ENCODE measurements at places on chromosomes 6 and 20.

DNA sequence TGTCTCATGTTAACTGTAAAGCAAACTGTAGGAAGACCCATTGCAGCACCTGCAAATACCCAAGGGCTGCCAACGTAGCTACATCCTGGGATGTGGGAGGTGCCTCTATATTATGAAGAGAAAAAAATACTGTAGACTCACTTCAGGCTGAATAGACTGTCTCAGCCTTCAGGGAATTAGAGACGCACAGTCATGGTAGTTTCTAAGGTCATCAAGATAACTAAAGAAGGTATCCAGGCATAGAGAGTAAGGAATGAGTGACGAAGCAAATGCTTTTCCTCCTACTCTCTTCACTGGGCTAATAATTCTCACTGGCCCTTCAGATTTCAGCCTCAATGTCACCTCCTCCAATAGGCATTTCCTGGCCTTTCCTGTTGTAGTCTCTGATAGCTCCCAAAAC is 121.6 kb upstream of the ECI2 start:
- no peak for DNase-seq

DNA sequence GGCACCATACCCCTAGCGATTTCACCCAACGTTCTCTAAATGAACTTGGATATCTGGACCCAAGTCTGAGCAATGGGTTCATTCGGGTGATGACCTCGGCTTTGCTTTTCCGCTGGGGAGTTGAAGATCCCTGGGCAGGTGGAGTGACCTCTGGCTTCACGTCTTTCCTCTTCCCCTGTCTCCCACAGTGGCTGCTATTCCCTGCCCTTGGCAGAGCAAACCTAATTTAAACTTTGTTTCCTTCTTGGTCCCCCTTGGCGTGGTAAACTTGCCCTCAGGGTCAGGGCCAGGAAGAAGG is 7.8 kb upstream of the TFAP2A start:
- no peak for DNase-seq

DNA sequence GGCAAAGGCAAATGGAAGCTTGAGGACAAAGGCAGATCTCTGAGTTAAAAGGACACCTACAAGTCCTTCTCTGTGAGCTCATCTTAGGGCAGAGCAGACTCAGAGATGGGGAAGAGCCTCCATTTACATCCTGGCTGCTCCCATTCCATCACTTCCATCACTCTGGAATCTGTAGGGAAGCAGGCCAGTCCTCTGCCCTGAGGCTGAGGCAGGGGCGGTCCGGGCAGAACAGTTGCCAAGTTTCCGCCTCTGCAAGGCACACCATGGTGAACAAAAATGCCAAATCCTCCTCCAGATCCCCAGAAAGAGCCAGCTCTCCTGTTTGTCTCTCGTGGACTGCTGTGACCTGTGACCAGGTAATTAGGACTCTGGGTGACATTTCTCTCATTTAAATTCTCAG is 209.6 kb upstream of the SSTR4 start:
- DNase-seq, result no peak

GRCh38 chr20:20205141-20205861 is 153.0 kb downstream of the CFAP61 start:
- DNase-seq, result no peak

GRCh38 chr20:31815408-31816188 is 3.6 kb upstream of the MYLK2 start:
- no peak for DNase-seq

GRCh38 chr6:118939683-118940082 is 4.7 kb upstream of the MCM9 start:
- DNase-seq, result no peak

GRCh38 chr20:22248051-22248667 is 336.2 kb downstream of the FOXA2 start:
- DNase-seq, result no peak

GRCh38 chr6:3766214-3766613 is 14.7 kb upstream of the PXDC1 start:
- DNase-seq, result no peak

DNA sequence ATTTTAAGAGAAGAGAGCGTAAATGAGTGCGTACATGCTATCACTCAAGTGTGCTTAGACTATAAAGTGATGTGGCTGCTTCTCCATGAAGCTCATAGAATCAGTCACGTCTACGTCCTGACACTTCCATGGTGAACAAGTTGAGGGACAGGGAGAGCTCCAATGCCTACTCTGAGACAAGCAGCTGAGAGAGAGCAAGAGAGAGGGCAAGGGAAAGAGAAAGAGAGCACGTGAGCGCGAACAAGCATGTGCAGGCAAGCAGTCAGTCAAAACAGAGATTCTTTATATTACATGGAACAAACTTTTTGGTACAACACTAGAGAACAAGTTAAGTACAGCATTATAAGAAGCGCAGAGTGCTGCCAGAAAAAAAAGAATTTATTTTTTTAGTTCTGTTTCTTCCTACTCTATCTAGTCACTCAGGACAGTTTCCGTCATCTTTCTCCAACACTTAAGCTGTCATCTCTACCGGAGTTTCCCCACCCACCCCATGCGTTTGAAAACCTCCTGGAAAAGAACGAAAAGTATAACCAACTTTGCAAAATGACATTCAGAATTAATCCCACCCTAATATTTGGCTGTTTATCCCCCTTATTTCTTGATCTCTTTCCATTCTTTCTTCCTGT is 61.8 kb downstream of the EPB41L2 start:
- DNase-seq, result no peak

- no peak for DNase-seq
These were observed 91.7 kb upstream of the PHACTR3 start for GRCh38 chr20:59512651-59513050.

DNA sequence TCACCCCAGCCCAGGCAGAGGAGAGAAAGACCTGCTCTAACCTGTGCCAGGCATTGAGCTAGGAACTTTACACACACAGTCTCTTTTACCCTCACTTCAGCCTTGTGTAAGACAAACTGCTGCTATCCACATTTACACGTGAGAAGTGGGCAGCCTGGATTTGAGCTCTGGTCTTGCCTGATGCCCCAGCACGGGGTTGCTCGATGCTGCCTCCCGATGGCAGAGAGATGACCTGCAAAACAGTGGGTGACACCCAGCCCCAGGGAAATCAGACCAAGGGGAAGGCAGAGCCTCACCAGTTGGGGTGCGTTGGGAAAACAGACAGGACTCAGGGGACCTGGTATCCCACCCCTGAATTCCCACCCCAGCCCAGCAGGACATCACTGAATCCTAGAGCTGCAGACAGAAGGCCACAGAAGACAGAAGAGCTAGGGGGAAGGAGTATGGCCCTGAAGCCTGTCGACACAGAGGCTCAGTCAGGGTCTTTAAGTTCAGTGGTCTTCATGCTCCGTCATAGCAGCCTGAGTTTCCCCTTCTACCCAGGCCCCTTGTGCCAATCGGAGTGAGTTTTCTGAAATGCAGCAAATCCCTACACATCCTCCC is 990 bp downstream of the BPI start:
- DNase-seq, result peak; percentile 77

- no peak for DNase-seq
These were observed 51.2 kb upstream of the PRND start for GRCh38 chr20:4670469-4670868.

GRCh38 chr6:15352220-15352619 is 106.4 kb downstream of the JARID2 start:
- DNase-seq, result no peak

- no peak for DNase-seq
These were observed 78.0 kb upstream of the MPC1 start for GRCh38 chr6:166460473-166461437.

DNA sequence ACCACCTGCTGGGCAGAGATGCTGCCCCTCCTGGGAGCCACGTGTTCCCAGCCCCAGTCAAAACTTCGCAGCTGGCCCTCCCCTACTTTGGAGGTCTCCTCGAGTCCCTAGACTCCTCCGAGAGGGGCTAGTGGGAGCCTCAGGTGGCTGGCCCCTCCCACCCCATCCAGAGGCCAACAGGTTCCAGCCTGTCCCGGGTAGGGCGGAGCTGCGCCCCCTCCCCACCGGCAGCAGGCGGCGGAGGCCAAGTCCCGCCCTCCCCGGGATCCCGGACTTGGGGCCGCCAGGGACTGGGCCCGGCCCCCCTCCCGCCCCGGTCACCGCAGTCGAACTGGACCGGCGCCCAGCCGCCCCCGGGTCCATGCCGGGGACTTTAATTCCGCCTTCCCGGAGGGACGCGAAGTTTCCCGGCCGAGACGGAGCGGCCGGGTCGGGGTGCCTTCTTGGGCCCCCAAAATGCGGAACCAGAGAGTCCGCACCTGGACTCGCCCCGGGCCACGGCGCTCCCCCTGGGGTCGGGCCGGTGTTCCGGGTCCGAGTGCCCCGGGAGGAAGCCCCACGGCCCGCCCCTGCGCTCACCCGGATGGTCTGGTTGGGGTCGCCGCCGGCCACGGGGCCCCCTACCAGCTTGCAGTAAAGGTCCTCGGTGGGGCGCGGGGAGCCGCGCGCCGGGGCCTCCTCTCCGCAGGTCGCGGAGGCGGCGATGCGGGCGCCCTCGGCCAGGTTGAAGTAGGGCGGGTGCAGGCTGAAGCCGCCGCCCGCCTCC is 559 bp downstream of the LAMA5 start:
- DNase-seq, result no peak

GRCh38 chr6:161351858-161352257 is 78.0 kb upstream of the AGPAT4 start:
- peak; percentile 69 for DNase-seq
